ENCODE measurements at places on chromosomes 2 and 18. TPM values are rescaled to one million over a fixed set of nuclear protein-coding genes. Genes with fewer than 3 reads are reported as not detected.

DNA sequence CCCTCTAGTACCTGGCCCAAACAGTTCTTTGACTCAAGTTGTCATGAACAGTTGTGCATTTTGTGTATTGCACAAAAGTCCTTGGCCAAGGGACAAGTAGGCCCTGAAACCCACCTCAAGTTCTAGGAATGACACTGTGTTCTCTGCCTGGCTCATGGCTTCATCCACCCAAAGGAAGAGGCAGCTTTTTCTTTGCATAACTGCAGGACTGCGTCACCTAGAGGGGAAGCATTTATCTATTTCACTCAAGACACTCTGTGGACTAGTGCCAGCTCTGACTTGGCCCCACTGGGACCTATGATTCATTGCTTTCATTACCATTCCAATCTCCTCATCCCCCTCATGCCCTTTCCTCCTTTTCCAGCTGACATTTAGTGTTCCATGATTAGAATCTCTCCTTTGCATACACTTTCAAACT, 119.3 kb upstream of the SIX2 start:
- peak; percentile 74 for DNase-seq

- DNase-seq, result no peak
These were observed 308.6 kb downstream of the TGIF1 start for GRCh38 chr18:3758531-3758930.

GRCh38 chr18:45019469-45019868, 338.8 kb downstream of the SETBP1 start:
- no peak for DNase-seq

DNA sequence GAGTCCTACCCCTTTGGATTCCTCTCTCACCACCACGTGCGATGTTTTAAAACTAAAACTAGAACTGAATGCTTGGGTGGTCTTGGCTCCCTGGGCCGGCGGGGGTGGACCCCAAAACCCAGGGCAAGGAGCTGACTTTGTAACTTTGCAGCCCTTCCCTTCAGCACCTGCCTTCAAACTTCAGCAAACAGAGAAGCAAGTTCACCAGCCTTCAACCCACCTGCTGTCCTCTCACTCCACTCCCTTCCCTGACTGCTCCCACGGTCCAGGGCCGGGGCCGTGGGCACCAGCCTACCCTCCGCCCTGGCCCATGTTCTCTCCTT, 54.5 kb downstream of the COL6A3 start:
- no peak for DNase-seq

DNA sequence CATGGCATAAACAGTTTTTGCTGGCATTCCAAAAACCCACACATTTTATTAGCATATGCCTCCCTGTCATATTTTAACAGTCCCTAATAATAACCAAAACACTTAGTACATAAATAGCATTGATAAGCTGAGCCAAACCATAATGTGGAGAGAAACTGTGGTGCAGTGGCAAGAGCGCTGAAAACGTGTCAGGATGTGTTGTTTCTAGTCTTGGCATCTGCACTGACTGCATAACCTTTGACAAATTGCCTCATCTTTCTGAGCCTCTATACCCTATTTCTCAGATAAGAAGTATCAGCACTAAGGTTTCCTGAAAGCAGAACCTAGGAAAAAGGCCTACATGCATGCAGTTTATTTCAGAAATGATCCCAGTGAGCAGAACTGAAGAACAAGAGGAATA, 41.4 kb downstream of the RAD51AP2 start:
- DNase-seq, result no peak

SCN1A gene
- total RNA-seq, result not detected

AQP4 gene
- not detected for total RNA-seq
